NCI-H748 treated with DMSO at 0.1 percent for 48 hours (cell line): ENCODE measurements at places on chromosomes 6 and 20.

- DNase-seq: peak; percentile 71
Observed at GRCh38 chr6:129637340-129638054, 72.5 kb downstream of the ARHGAP18 start.

- no peak for DNase-seq
Observed at GRCh38 chr20:41150664-41151063, 13.3 kb downstream of the PLCG1 start.

- DNase-seq: no peak
Observed at GRCh38 chr6:169473663-169474062, 220.0 kb upstream of the THBS2 start.

GRCh38 chr6:146595972-146596731 lies 2.6 kb upstream of the ADGB start:
- DNase-seq: no peak

DNA sequence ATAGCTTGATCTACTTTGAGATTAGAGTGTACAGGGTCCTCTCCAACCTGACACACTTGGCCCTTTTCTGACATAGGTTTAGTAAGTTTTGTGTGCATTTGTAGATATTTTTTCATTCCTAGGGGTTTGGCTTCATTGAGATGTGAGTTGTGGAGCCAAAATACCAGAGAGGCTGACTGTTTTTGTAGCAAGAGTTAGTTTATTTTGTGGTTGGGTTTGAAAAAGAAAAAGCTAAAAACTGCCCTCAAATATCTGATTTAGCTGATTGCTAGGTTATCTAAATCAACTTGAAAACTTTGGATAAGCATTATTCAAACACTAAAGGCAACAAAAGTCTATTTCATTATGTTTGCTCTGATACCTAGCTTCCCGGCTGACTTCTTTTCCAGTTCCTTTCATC lies 164.7 kb upstream of the CENPW start:
- no peak for DNase-seq

DNA sequence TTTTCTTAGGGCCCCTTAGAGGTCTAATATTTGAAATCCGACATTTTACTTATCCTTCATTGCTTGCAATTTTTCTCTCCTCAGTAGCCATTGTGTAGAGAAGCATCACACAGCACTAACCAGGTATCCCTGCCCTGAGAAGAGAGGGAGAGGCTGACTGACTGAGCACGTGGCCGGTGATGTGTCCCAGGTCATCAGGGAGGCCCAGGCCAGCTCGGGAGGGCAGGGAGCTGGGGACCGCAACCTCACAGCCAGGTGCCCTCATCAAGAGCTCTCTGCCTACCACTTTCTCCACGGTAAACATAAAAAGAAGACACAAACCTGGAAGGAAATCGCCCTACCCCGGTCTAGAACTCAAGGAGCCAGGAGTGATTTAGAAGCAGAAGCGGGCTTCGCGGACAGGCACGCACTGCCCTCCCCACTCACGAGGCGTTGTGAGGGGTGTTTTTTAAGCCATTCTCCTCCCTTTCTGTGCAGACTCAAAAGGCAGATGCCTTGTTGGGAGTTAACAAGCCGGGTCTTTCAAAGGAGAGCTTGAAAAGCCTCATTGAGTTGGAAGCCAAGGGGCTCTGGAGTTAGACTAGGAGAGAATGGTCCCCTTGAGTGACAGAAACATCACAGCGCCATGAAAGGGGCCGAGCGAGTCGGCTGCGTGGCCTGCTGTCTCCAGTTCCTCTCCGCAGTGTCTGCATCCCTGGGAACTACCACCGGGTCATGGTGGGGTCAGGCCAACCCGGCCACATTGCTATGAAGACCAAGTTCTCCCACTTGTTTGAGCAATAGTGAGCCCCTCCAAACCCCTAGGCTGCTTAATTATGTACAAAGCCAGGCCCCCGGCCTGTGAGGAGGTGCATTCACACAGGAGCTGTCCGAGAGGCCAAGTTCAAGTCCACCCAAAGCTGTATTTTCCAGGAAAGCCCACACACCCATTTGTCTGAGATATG lies 285.4 kb downstream of the CDH4 start:
- DNase-seq: no peak

DNA sequence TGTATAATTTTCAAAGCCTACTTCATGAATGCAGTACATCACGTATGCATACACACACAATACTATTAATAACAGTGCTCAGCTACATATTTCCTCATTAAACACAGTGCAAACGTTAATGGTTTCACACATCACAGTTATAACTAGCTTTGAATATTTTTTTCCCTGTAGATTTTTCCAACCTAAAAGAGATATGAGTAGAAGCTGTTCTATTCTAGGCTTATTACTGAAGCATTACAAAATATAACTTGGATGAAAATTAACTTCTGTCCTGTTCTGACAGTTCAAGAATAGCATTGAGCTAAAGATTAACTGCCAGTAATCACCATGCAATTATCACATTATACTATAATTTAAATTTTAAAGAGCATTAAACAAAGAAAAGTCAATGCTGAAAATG lies 6.2 kb downstream of the LMBRD1 start:
- DNase-seq: no peak

DNA sequence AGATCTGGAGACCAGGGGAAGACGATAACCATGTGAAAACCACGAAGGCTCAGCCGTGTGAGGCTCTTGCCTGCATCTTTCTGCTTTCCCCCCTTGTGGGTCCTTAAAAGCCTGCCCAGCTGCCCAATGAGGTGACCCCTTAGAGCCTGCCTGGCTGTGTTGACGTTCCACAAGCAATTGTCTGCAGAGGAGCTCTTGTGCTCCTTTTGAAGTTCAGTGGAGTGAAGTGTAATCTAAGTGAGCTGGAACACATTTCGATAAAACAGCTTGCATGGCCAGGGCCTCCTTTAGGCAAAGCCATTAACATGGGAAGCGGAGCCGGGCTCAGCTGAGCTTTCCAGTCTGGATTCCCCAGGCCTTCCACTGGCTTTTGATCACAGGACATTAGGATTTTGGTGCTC lies 27.3 kb upstream of the TCP11 start:
- no peak for DNase-seq

GRCh38 chr20:51597389-51598231 lies 55.1 kb upstream of the NFATC2 start:
- DNase-seq: no peak
